ENCODE measurements at places on chromosomes 11 and 22. TPM values are rescaled to one million over a fixed set of nuclear protein-coding genes. Genes with fewer than 3 reads are reported as not detected.
A peak's percentile ranks its signal among the peaks of the same experiment; 100 is the strongest.

DNA sequence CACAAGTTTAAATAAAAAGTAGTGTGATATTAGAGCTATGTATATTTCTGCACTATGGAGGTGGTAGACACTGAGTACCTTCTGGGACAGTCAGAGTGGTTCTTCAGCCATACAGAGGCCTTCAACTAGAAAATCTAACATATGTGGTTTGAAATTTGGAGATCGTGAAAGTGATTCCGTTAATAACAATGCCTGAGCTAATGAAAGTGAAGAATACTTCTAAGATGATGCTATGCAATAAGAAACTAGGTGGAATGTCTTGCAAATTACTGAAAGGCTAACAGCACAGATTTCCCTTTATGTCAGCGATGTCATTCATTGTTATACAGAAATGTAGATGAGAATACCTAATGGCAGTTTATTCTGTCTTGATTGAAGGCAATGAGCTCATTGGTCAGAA lies 1984.7 kb upstream of the RAG2 start:
- DNase-seq = no peak

DNA sequence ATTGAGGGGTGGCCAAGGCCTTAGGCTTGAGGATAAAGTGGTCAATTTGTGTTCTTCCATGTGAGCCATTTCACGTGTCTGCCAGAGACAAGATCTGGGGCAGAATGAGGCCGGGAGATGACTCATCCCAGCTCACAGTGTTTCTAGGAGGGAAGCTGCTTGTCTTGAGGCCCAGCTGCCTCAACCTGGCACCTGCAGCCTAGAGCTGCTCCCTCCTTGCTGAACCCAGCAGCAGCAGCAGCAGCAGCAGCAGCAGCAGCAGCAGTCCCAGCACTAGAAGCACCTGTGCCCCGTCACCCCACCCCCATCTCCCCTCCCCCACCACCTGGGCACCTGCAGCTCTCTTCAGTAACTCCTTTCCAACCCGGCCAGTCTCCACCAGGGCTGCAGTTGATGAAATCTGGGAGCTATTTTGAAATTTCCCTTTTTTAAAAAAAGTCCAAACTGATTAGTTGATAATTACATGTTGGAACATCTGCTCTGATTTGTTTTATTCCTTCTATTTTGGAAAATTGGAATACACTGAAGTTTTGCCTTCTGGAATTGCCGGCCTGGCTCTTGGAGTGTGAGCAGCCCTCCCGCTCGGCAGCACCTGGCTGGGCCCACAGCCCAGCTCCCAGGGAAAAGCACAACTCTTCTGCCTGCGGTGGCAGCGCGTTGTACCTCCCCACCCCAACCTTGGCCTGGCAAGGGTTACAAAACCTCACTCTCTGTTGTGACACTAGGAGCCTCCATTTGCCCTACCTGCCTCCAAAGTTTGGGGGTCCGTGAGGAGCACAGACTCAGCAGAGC lies 143.5 kb downstream of the NXPE2 start:
- DNase-seq = no peak

- DNase-seq = no peak
Observed at GRCh38 chr11:73209892-73210291, 8.2 kb upstream of the P2RY2 start.

GRCh38 chr11:2317354-2318050 lies 15.7 kb downstream of the TSPAN32 start:
- DNase-seq = no peak

DNA sequence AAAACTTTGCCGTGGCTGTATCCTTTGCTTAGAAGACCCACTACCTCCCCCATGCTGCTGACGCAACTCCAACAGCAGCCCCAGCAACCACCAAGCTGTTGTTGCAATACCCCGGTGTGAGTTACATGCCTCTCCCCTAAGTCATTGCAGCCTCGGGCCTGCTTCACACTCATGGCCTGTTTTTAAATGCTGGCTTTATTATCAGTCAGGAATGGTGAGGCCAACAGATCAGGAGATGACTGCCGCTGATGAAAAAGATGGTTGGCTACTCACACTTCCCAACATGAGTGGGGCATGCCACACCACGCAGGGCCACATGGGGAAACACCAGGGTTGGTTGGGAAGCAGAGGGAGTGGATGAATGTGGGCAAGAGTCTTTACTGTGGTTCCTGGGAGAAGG lies 171.5 kb upstream of the SYT13 start:
- no peak for DNase-seq

GRCh38 chr22:46070803-46071450 lies 79.4 kb upstream of the PPARA start:
- DNase-seq = peak; percentile 70

DNA sequence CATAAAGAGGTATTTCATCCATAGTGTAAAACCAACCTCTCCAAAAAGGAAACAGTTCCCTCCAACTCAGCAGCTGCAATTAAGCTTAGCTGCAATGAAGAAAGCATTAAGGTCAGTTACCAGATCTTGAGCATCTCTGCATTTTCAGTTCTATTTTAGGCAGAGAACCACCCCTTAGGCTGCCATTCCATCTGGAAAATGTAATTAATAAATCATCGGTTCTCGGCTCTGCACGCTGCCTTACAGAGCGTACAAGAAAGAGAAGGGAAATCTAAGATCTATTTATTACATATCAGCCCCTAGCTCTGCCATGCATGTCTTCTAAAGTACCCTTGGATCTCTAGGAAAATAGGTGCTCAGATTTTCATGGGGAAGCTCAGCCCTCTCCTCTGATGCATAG lies 71.5 kb downstream of the RCN1 start:
- no peak for DNase-seq

- DNase-seq = no peak
Observed at GRCh38 chr11:13298765-13299164, 21.2 kb downstream of the BMAL1 start.

- no peak for DNase-seq
Observed at GRCh38 chr11:115184901-115185300, 319.3 kb downstream of the CADM1 start.

GRCh38 chr22:25666308-25666707 lies 75.7 kb upstream of the MYO18B start:
- no peak for DNase-seq

DNA sequence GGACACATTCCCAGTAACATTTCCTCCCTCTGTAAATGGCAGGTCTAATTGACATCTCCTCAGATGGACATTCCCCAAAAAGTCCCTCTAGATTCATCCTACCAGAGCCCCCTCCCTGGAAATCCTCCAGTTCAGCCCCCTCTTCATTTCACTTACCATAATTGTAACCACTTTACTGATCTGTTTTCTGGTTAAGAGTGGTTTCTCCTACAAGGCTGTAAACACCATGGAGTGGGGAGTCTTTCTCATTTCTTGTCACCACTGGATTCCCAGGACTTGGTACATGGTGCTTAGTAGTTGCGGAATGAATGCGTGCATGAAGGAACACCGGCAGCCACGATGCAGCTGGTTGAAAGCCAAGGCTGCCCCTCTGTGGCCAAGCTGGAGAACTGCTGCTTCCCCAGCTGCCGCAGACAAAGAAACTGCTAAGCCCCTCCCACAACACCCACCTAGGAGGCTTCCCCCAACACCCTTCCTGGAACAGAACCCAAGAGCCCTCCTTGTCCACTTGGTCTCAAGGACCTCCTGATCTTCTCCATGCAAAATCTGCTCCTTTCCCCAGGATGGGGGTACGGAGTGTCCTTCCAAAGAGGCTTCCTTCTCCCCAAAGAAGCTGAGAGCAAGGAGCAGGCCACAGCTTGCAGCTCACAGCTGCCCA lies 18.6 kb upstream of the SCARF2 start:
- peak; percentile 88 for DNase-seq

DNA sequence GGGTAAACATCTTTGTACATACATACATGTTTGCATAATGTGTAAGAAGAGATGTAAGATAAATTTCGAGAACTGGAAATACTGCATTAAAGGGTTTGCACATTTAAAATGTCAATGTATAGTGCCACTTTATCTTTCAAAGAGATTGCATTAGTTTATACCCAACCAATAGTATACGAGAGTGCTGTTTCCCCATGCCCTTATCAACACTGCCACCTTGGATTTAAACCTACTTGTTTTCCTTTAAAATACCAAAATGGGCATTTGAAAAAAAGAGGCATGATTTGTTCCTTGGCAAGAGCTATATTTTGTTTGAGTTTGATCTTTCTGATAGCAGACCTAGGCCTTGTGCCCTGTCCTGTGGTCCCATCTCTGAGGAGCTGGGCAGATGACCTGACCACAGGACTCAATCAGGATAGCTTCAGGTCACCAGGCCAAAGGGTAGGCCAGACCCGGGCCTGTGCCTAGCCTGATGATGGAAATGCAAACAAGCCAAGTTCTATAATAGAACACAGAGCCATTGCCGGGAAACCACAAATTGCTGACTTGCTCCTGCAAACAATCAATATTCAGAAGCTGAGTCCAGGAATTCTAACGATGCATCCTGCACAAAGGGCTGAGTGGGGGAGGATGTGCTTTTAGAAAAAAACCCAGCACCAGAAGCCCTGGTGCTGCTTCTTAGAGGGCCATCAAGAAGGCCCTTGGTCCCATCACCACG lies 16.9 kb upstream of the ALG8 start:
- DNase-seq = no peak

GRCh38 chr11:75478783-75479596 lies 46.0 kb upstream of the KLHL35 start:
- no peak for DNase-seq

DNA sequence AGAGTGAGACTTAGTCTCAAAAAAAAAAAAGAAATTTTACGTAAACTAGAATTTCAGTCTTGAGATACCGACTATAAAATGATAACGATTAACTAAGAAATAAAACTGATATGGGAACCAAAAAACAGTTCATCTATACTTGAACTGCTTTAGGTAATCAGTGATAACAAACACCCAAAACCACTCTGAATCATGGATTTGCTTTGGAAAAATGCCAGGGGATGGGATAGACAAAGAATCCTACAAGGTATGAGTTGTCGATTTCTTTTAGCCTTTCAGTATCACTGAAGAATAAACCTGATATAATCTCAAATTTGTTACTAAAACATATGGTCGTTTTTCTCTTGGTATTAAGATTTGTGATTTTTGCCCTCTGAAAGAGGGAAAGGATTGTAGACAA lies 13.7 kb downstream of the CSTF3 start:
- no peak for DNase-seq

GRCh38 chr11:38577769-38578168 lies 1979.7 kb upstream of the RAG2 start:
- DNase-seq = no peak

Gene C11orf91
- total RNA-seq = not detected

Gene SLC5A1
- total RNA-seq = not detected
